ENCODE measurements at places on chromosomes 1 and 21.
A peak's percentile ranks its signal among the peaks of the same experiment; 100 is the strongest.

DNA sequence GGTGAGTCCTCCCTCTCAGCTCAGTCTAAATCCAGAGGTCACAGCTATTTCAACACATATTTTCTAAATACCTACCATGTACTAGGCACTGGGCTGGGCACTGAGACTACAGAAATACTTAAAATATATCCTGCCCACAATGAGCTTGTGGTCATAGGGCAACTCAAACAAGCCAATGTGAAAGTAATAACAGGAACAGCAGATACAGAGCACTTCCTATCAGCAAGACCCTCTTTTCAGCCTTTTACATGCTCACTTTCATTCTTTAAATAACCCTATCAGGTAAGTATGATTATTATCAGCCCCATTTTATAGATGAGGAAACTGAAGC is 71.9 kb downstream of the CD34 start:
- no peak overlapping the region for H3K4me3 ChIP-seq
- H3K36me3 ChIP-seq = peaks cover 23% of the 10 kb centered on the region
- no peak for DNase-seq
- H3K4me1 ChIP-seq = peaks cover 31% of the 10 kb centered on the region
- H3K27ac ChIP-seq = peak overlapping the region; percentile 80

- no peak for DNase-seq
- H3K4me1 ChIP-seq = peaks cover 60% of the 10 kb centered on the region
- H3K4me3 ChIP-seq = no peak overlapping the region
- H3K27me3 ChIP-seq = peaks cover 2% of the 10 kb centered on the region
- peaks cover 41% of the 10 kb centered on the region for H3K36me3 ChIP-seq
Observed at GRCh38 chr1:215111916-215112315, 29.4 kb downstream of the KCNK2 start.

DNA sequence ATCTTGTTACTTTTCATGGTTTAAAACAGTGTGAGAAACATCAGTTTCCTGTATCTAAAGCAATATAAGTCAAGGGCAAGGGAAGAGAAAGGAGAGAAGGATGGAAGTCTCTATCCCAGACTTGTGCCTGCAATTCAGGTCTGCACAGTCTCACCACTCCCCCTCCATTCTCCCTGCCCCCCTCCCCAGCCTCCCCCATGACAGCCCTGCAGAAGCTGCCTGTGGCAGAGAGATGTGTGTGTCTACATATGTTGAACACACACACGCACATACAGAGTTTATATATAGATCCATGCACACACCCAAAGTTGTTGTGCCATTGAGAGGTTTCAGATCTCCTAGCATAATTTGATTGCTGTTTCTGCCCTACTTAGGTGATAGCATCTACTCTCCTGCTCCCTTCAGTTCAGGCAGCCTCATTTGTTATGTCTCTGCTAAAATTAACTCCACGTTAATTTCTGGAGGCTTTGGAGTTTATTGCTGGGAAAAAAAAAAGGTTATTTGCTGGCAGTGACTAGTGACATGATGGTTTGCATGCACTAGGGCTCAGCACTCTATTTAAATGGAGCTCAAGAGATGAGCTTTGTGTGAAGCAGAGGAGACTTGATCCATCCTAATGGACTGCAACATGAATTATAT is 124.9 kb upstream of the SMYD2 start:
- no peak for DNase-seq
- no peaks in the 10 kb centered on the region for H3K36me3 ChIP-seq
- H3K4me3 ChIP-seq = no peak overlapping the region
- peaks cover 3% of the 10 kb centered on the region for H3K27me3 ChIP-seq

GRCh38 chr1:6008696-6009095 is 16.5 kb upstream of the NPHP4 start:
- DNase-seq = no peak
- H3K4me3 ChIP-seq = no peak overlapping the region
- H3K27me3 ChIP-seq = peaks cover 2% of the 10 kb centered on the region

DNA sequence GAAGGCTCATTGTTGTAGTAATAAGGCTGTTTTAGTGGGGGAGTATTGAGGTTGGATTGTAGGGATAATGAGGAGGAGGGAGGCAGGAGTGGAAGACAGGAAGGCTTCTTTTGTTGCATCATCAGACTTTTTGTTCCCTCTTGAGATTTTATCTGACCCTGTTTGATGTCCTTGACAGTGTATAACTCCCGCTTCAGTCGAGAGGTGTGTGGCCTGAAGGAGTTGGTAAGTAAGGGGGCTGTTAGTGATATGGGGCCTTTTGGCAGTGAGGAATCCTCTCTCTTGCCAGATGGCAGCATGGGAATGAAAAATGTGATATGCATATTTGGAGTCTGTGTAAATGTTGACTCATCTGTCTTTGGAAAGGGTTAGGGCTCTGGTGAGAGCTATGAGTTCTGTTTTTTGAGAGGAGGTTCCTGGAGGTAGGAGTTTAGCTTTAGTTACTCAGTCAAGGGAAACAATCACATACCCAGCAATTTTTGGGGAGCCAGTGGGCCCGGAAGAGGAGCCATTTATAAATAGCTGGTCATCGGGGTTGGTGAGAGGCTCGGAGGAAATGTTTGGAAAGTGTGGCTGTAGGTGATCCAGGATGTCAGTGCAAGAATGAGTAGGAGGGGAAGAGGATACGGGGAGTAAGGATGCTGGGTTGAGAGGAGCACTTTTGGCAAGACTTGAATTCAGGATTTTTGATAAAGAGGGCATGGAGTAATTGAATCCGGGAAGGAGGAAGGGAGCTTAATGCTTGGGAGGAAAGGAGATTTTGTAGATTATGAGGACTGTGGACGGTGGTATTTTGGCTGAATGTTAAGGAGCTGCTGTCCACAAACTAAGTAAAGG is 136.7 kb upstream of the ETV3 start:
- H3K4me1 ChIP-seq = no peaks in the 10 kb centered on the region
- no peaks in the 10 kb centered on the region for H3K36me3 ChIP-seq
- DNase-seq = peak; percentile 66
- H3K27ac ChIP-seq = no peak overlapping the region

- H3K4me3 ChIP-seq = peak overlapping the region; percentile 43
Observed at GRCh38 chr1:150192012-150192411, 42.3 kb downstream of the PLEKHO1 start.
